Posterior vena cava (tissue), 2 donors: ENCODE measurements at places on chromosomes 11 and 22. TPM values are rescaled to one million over a fixed set of nuclear protein-coding genes. Genes with fewer than 3 reads are reported as not detected.

DNA sequence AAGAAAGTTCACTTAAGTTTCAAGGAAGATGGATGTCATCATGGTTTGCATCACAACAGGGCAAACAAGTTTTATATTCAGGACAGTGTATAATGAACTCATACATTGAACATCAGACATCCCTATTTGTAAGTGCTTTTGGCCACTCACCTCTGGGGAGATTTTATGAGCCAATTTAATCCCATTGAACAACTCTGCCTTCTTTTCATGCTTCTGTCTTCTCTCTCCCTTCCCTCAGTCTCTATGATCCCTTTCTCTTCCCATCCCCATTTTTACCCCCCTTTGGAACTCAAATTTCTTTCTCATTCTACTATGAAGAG lies 234.3 kb upstream of the POU2AF2 start:
- DNase-seq: no peak

GRCh38 chr22:48918585-48919186 lies 909.0 kb downstream of the BRD1 start:
- no peak for DNase-seq

DNA sequence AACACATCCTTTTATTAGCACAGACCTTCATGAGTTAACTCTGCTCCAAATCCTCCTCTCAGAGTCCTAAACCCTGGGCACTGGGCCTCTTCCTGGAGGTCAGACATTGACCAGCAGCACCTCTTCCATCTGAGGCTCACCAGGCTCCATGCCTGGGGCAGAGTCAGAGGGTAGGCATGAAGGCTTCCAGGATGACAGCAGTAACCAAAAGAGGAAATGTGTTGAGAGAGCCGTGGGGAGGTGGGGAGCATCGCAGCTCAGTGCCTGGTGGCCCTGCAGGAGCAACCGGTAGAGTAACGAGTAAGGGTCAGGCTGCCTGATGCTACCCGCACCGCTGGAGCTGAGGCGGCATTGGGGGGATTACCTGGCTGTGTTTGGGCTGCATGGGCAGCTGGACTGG lies 9.4 kb upstream of the NAV2 start:
- no peak for DNase-seq

GRCh38 chr11:62552485-62553079 lies 6.0 kb upstream of the AHNAK start:
- no peak for DNase-seq

DNA sequence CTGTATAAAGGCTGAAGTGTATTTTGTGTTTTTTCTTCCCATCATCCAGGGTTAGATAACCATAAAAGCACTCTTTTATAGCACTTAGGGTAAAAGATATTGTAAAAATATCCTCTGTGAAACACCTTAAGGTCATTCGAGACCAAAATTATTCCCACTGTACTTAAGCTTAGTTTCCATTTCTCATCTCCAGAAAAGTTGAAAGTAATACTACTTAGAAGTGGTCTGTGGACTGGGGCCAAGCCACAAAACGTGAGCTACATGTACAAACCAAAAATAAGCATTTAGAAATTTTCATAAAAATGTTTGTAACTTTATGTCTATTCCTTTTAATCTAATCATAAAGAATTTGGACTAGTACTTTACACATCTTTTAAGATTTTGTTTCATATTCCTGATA lies 142.0 kb upstream of the NTM start:
- no peak for DNase-seq

DNA sequence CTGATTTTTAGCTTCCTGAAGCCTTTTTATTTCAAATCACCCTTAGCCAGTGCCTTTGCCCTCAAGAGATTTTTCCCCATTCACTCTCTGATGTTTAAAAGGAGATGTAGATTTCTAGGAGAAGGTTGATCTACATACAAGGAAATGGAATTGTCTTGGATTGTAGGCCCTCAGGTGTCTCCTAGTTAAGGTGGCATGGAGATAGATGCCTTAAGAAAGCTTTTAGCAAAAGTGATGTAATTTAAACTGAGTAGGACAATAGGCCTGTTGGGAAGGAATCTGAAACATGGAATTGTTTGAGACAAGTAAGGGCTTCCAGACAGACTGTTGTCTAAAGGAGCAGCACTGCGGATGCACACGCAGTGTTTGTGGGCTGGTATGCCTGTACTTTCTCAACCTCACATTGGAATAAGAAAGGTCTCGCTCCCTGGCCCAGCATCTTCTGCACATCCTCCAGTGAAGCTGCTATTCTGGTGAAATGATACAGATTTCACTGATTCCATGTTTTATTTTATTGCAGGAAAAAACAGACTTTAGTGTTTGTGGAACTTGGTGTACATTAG lies 69.8 kb upstream of the SLC25A18 start:
- DNase-seq: no peak

DNA sequence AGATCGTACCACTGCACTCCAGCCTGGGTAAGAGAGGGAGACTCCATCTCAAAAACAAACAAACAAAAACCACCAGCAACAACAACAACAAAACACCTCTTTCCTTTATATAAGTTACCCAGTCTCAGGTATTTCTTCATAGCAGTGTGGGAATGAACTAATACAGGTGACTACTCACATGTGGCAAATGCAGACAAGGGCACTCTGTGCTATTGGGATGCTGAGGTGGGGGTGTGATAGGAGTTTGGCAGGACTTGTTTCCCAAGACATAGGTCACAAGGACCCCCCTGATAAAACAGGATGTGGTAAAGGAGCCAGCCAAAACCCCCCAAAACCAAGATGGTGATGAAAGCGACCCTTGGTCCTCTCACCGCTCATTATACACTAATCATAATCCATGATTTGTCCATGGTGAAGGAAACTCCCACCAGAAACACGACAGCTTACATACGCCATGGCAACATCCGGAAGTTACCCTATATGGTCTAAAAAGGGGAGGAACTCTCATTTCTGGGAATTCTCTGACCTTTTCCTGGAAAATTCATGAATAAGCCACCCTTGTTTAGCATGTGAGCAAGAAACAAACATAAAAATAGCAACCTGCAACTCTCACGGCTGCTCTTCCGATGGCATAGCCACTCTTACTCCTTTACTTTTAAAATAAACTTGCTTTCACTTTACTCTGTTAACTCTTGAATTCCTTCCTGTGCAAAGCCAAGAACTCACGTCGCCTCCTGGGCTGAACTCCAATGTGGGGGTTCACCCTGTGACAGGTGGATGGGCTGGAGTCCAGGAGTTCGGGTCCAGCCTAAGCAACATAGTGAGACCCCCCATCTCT lies 18.8 kb upstream of the INCENP start:
- no peak for DNase-seq

- DNase-seq: peak; percentile 64
Observed at GRCh38 chr11:69463995-69464960, 17.2 kb upstream of the LINC01488 start.

DNA sequence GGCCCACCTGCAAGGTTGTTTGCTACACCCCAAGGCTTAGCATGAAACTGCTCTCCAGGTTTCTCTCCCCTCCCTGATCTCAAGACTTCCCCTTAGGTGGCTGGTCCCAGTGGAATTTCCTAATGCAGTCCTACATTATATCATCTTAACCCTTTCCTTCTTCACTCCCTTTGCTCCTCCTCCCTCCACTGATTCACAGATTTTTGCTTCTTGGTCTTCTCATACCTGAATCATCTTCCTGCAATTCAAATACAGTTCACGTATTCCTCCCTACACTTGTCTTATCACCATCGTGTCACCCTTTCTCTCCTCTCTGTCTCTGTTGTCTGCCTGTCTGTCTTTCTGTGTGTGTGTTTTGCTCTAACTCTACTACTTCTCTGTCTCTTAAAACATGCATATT lies 17.0 kb downstream of the MMP10 start:
- no peak for DNase-seq

The MMP10 gene
- not detected for total RNA-seq

The SYT7 gene
- 0.71 TPM for total RNA-seq

The FKBP2 gene
- total RNA-seq: 50.6 TPM

The RIBC2 gene
- 0.42 TPM for total RNA-seq

The MEI1 gene
- total RNA-seq: 4.3 TPM

The MS4A12 gene
- not detected for total RNA-seq

The ACR gene
- 0.65 TPM for total RNA-seq

The TEX54 gene
- not detected for total RNA-seq

The OR8D4 gene
- total RNA-seq: not detected

The TRIM77 gene
- total RNA-seq: not detected

The TOMM22 gene
- total RNA-seq: 40.7 TPM

The MPEG1 gene
- total RNA-seq: 20.4 TPM

The PLXNB2 gene
- 125 TPM for total RNA-seq
